Progenitor cell of endocrine pancreas (in vitro differentiated cells): ENCODE measurements at places on chromosomes 1 and 21.

GRCh38 chr21:28723646-28724045, 269.0 kb downstream of the LTN1 start:
- no peak for DNase-seq
- no peaks in the 10 kb centered on the region for H3K4me1 ChIP-seq
- no peaks in the 10 kb centered on the region for H3K36me3 ChIP-seq

GRCh38 chr1:224739997-224740684, 124.0 kb downstream of the CNIH3 start:
- H3K4me3 ChIP-seq, result no peak overlapping the region
- H3K27ac ChIP-seq, result no peak overlapping the region
- H3K36me3 ChIP-seq, result no peaks in the 10 kb centered on the region
- DNase-seq, result no peak
- H3K4me1 ChIP-seq, result peaks cover 3% of the 10 kb centered on the region

DNA sequence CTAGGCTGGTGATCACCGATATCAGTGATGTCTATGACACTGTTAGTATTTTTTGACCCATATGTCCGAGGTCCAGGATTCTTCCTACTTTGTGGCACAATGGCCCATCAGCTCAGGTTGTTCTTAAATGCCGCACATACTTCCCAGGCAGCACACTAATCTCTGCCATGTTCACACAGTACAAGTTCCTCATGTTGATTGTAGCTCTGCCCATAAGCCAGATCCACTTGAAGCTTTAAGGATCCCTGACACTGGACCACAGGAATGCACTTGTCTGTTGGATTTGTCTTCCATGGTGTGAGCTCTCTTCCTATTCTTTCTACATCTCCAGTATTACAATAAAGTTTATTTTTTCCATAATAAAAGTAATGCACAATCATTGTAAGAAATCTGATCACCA, 69.5 kb downstream of the DDX20 start:
- H3K27me3 ChIP-seq, result peaks cover 9% of the 10 kb centered on the region
- H3K27ac ChIP-seq, result no peak overlapping the region
- DNase-seq, result no peak
- no peaks in the 10 kb centered on the region for H3K36me3 ChIP-seq
- no peaks in the 10 kb centered on the region for H3K4me1 ChIP-seq

- H3K36me3 ChIP-seq, result no peaks in the 10 kb centered on the region
- DNase-seq, result no peak
- peak overlapping the region; percentile 70 for H3K4me3 ChIP-seq
- H3K27ac ChIP-seq, result no peak overlapping the region
- peaks cover 10% of the 10 kb centered on the region for H3K27me3 ChIP-seq
- H3K4me1 ChIP-seq, result peaks cover 12% of the 10 kb centered on the region
Measured at GRCh38 chr1:91428182-91428798, 23.7 kb upstream of the HFM1 start.

DNA sequence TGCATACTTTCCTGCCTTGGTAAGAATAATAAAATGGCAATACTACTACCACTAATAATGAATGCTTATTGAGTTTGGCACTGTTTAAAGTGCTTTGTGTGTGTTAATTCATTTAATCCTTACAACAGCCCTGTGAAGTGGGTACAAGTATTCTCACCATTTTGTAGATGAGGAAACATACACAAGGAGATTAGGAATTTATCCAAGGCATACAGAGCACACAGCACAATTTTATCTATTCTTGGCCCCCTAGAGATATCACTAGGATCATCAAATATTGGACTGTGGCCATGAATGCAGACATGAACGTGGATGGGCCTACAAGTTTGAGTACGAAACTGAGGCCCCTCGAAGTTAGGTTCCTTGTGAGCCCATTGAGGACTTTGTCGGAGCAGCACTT, 39.5 kb downstream of the TENT5C start:
- H3K4me1 ChIP-seq, result no peaks in the 10 kb centered on the region
- no peaks in the 10 kb centered on the region for H3K36me3 ChIP-seq
- H3K4me3 ChIP-seq, result no peak overlapping the region
- peaks cover 9% of the 10 kb centered on the region for H3K27me3 ChIP-seq

GRCh38 chr1:175422156-175422555, 229.6 kb upstream of the KIAA0040 start:
- peaks cover 5% of the 10 kb centered on the region for H3K4me1 ChIP-seq
- H3K27ac ChIP-seq, result no peak overlapping the region
- DNase-seq, result no peak
- no peaks in the 10 kb centered on the region for H3K27me3 ChIP-seq

DNA sequence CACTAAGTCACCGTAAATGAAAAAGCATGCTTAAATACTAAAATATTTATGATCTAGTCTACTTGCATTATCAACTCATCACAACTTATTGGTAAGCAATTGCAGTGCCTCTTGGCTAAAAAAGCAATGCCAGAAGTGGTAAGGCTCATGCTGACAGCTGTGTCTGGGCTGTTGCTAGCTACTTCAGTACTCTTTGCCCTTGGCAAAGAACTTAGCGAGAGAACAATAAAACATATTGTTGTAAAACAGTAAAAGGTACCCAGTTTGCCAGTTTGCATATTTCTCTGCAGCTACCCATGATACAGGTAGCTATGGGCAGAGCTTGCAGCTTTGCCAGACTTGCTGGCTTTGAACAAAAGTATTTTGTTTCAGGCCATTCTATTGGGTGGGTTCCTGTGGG, 73.1 kb downstream of the ATP6V1G3 start:
- no peak for DNase-seq
- H3K4me3 ChIP-seq, result no peak overlapping the region
- H3K4me1 ChIP-seq, result no peaks in the 10 kb centered on the region
- no peak overlapping the region for H3K27ac ChIP-seq

GRCh38 chr1:184072376-184072775, 20.8 kb downstream of the TSEN15 start:
- no peaks in the 10 kb centered on the region for H3K27me3 ChIP-seq
- no peak for DNase-seq
- no peaks in the 10 kb centered on the region for H3K4me1 ChIP-seq
- no peak overlapping the region for H3K27ac ChIP-seq
- no peak overlapping the region for H3K4me3 ChIP-seq
- H3K36me3 ChIP-seq, result no peaks in the 10 kb centered on the region

GRCh38 chr1:160363951-160364735, 2.7 kb upstream of the NHLH1 start:
- H3K36me3 ChIP-seq, result peaks cover 2% of the 10 kb centered on the region
- DNase-seq, result no peak
- H3K27me3 ChIP-seq, result no peaks in the 10 kb centered on the region

- H3K4me1 ChIP-seq, result no peaks in the 10 kb centered on the region
- H3K36me3 ChIP-seq, result peaks cover 3% of the 10 kb centered on the region
- H3K4me3 ChIP-seq, result no peak overlapping the region
- no peak overlapping the region for H3K27ac ChIP-seq
Measured at GRCh38 chr1:197096137-197096536, 29.1 kb upstream of the F13B start.

DNA sequence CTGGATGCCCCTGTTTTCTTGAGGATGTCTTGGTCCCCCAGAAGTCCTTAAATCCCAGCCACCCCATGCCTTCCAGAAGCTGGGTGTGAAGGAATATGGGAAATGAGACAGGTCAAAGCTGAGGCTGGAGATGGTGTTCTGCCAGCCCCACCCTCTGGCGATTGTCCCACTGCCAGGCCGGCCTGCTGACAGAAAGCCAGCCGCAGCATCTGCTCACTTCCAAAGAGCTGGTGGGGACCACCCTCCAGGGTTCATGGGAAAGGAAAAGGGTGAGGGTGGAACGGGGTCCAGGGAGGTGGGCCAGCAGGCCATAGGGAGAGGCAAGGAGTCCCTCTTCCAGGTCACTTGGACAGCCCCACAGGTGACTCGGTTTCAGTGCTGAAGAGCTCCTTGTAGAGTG, 1.9 kb upstream of the LINGO4 start:
- no peaks in the 10 kb centered on the region for H3K4me1 ChIP-seq
- no peaks in the 10 kb centered on the region for H3K36me3 ChIP-seq
- no peak for DNase-seq
- no peak overlapping the region for H3K4me3 ChIP-seq
- no peak overlapping the region for H3K27ac ChIP-seq

- peaks cover 14% of the 10 kb centered on the region for H3K4me1 ChIP-seq
- peak overlapping the region; percentile 73 for H3K27ac ChIP-seq
- no peaks in the 10 kb centered on the region for H3K27me3 ChIP-seq
- H3K36me3 ChIP-seq, result no peaks in the 10 kb centered on the region
- no peak overlapping the region for H3K4me3 ChIP-seq
- DNase-seq, result no peak
Measured at GRCh38 chr1:224873434-224874369, 55.8 kb upstream of the DNAH14 start.

GRCh38 chr21:42319851-42320572, 4.8 kb upstream of the TFF3 start:
- no peak for DNase-seq
- peaks cover 6% of the 10 kb centered on the region for H3K27me3 ChIP-seq
- peak overlapping the region; percentile 46 for H3K27ac ChIP-seq
- H3K36me3 ChIP-seq, result no peaks in the 10 kb centered on the region
- no peak overlapping the region for H3K4me3 ChIP-seq

DNA sequence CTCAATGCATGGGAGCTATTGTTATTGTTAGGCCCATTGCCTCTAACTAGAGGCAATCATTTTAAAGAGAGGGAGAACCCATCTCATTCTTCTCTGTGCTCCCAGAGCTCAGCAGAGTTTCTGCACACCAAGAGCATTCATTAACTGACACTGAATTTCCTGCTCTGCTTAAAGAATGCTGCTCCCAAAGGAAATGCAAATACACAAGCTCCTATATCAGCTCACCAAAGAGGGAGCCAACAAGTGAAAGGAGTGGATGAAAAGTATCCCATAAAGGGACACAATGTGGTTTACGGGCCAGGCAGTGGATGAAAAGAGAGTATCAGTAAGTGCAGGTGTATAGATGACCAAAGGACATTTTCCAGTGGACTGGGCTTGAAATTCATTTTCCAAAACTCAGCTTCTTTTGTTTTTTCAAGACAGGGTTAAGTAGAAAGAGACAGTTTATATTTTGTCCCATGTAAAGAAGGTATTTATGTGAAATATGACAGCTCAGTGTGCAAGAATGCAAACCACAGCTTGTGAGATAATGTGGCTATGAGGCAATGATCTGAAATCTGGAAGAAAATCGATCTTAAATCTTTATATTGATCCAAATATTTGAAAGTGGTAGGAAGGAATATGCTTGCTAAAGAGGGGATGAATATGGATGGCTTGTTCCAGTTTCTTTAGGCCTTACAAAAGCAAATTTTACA, 207.7 kb upstream of the CAMK1G start:
- DNase-seq, result no peak
- no peak overlapping the region for H3K4me3 ChIP-seq
- H3K27ac ChIP-seq, result no peak overlapping the region
- peaks cover 4% of the 10 kb centered on the region for H3K27me3 ChIP-seq

- no peaks in the 10 kb centered on the region for H3K36me3 ChIP-seq
- H3K27ac ChIP-seq, result no peak overlapping the region
- no peak for DNase-seq
- no peaks in the 10 kb centered on the region for H3K27me3 ChIP-seq
- peaks cover 17% of the 10 kb centered on the region for H3K4me1 ChIP-seq
- no peak overlapping the region for H3K4me3 ChIP-seq
Measured at GRCh38 chr1:166699613-166700012, 139.7 kb upstream of the POGK start.

- no peak for DNase-seq
- H3K4me1 ChIP-seq, result peaks cover 11% of the 10 kb centered on the region
- no peak overlapping the region for H3K4me3 ChIP-seq
- H3K36me3 ChIP-seq, result no peaks in the 10 kb centered on the region
- H3K27me3 ChIP-seq, result no peaks in the 10 kb centered on the region
Measured at GRCh38 chr1:67802565-67802964, 30.7 kb downstream of the GNG12 start.
